ENCODE measurements at places on chromosomes 1 and 21.

GRCh38 chr1:99115231-99115630 is 110.6 kb upstream of the PLPPR5 start:
- no peak for DNase-seq

DNA sequence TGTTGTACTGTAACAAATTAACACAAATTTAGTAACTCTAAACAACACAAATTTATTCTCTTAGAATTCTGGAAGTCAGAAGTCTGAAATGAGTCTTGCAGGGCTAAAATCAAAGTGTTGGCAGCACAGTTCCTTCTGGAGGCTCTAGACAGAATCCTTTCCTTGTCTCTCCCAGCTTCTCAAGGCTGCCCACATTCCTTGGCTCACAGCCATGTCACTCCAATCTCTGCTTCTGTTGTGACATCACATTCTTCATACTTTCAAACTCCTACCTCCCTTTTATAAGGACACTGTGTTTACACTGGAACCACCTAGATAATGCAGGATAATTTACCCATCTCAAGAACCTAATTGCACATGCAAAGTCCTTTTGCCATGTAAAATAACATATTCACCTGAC is 225.0 kb upstream of the PRMT6 start:
- DNase-seq, result no peak

DNA sequence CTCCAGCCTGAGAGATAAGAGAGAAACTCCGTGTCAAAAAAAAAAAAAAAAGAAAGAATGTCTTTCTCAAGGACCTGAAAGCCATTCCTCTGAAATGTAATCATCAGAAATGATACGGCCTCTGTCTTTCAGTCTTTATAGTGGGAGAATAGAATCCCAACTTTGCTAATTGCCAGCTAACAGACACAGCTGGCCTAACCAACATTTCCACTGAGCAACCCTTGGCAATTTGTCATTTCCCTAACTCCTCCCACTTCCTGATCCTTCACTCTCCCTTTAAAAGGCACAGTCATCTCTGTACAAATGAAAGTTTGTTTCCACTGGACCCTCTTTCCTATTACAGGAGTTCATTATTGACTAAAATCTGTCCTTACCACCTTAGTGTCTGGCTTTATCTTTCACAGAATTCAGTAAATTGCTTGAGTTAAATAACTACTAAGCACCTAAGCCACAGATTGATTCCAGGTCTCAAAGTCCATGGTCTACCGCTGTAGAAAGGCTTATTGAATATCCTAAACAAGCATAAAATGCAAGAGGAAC is 4.3 kb upstream of the CBR1 start:
- peak; percentile 21 for DNase-seq

GRCh38 chr1:90911353-90911752 is 110.5 kb downstream of the ZNF644 start:
- no peak for DNase-seq

GRCh38 chr1:167728818-167729410 is 7.1 kb downstream of the MPZL1 start:
- no peak for DNase-seq

DNA sequence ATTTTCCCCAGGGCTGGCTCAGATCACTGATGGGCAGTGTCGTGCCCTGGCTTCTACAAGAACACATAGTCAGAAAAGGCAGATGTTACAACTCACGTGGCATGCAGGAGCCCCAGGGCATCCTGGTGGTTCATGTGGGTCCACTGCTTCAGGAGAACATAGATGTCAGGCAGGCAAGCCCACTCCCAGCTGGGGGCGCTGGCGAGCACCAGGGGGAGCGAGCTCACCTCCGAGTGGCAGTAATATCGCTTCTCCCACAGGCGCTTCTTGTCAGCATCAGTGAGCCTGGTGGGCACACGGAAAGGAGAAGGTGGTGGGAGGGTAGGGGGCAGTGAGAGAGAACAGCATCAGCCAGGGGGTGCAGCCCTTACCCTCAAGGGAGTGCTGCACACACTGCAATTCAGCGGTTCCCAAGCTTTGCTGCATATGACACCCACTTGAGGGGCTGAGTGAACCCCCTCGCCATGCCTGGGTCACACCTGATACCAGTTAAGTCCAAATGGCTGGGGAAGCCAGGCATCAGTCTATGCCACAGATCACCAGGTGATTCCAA is 34.3 kb upstream of the PPP1R15B start:
- peak; percentile 39 for DNase-seq

DNA sequence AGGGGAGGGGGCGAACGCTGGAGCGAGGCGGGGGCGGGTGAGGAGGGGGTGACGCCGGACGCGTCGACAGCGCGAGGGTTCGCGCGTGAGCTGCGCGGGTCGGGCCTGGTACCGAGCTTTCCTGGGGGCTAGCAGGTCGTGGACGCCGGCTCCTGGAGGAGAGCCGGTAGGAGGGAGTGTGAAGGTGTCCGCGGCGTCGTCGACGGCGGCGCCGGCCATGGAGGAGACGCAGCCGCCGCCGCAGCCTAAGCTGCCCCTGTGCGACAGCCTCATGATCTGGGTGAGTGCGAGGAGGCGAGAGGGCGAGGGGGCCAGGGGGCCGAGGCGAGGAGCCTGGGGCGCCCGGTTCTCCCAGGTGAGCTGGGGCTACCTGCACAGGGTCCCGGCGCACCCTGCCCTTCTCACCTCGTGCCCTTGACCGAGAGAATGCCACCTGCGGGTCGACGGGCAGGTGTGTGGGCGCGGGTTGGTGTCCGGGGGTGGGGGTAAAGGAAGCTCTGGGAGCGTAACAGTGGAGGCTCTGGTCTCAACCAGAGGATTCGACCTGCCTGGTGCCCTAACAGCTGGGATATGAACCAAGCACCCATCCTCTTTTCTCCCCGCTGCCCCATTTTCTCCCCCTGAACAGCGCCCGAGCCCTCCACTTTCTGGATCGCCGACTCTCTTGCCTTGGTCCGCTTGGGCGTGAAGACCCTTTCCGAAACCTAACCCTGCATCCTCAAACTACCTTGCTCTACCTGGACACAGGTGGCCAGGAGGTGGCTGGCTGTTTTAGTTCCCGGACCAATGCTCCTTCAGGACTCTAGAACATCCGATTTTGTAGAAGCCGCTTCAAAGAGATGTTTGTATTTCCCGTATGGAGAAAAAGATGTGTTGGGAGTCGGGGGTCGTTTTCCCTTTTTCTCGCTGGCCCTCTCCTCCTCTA is at the start of gene HOOK1:
Gene HOOK1 (plus strand): TSS at position 49 of the 925 bp plus-strand sequence. CDS start 169 bp downstream, at position 218.
- no peak for DNase-seq

GRCh38 chr1:93738926-93739325 is 57.3 kb upstream of the BCAR3 start:
- DNase-seq, result no peak

- no peak for DNase-seq
These were observed 85.3 kb downstream of the NPHP4 start for GRCh38 chr1:5906966-5907365.

- no peak for DNase-seq
These were observed 82.4 kb downstream of the KIF14 start for GRCh38 chr1:200538179-200538578.

GRCh38 chr1:201511941-201512539 is 5.1 kb upstream of the CSRP1 start:
- no peak for DNase-seq

GRCh38 chr1:73310797-73311381 is 887.1 kb downstream of the LRRIQ3 start:
- no peak for DNase-seq

DNA sequence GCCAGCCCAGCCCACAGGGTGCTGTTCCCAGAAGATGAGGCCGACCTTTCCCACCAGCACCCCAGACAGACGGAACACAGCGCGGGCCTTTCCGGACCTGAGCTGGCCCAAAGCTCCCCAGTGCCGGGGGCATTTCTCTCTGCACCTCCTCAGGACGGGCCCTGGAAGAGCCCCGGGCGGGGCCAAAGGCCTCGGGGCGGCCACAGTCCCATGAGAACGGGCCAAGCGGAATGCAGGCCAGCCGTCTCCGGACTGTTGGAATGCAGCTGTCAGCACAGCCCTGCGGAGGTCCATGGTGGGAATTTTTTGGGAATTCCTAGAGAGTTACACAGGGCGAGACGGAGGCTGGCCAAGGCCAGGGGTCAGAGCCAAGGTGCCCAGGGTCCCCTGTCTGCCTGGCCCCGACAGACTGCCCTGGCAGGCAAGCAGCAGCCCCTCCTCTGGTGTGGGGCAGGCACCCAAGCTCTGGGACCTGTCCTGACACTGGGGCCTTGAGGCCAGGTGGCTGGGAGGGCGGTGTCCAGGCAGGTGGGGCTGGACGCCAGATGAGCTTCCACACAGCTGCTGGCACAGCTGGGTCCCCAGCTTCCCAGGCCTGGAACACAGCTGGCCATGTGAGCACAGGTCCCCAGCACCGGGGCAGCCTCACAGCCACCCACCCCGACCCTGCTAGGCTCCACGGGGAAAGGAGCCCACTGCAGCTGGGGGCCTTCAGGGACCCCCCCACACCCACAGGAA is 63.0 kb downstream of the MEGF6 start:
- DNase-seq, result peak; percentile 67

DNA sequence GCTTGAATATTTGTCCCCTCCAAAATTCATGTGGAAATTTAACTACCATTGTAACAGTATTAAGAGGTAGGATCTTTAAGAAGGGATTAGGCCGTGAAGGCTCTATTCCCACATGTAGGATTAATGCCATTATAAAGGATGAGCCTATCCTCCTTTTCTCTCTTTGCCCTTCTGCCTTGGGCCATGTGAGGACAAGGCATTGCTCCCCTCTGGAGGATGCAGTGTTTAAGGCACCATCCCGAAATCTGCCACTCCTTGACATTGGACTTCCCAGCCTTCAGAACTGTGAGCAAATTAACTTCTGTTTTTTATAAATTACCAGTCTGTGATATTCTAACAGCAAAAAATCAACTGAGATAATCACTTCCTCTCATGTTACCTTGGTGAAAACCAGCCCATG is 124.4 kb downstream of the TOMM20 start:
- DNase-seq, result no peak

- DNase-seq, result no peak
These were observed 90.0 kb downstream of the VWA5B1 start for GRCh38 chr1:20380616-20381035.

- DNase-seq, result no peak
These were observed 30.4 kb downstream of the ATP2B4 start for GRCh38 chr1:203656796-203657747.

GRCh38 chr1:46223472-46223943 is 20.4 kb downstream of the LURAP1 start:
- peak; percentile 70 for DNase-seq

GRCh38 chr1:241081473-241081872 is 275.5 kb downstream of the RGS7 start:
- peak; percentile 37 for DNase-seq

GRCh38 chr1:40641601-40642242 is 23.8 kb downstream of the RIMS3 start:
- DNase-seq, result no peak

DNA sequence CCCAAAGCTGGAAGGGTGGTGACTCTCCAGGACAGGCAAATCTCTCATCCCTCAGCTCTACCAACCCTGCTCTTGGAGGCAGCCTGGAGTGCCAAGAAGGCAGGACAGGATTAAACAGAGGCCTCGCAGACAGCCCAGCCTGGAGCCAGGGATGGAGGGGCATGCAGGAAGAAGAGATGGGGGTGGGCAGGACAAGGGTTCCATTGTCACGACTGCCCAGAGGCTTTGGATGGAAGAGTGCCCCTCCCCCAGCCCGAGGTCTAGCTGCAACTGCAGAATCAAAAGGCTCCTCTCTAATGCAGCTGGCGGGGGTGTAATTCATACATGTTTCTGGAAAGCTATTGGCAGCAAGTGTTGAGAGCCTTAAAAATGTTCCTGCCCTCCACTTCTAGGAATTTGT is 8.8 kb downstream of the RAB7B start:
- DNase-seq, result no peak

DNA sequence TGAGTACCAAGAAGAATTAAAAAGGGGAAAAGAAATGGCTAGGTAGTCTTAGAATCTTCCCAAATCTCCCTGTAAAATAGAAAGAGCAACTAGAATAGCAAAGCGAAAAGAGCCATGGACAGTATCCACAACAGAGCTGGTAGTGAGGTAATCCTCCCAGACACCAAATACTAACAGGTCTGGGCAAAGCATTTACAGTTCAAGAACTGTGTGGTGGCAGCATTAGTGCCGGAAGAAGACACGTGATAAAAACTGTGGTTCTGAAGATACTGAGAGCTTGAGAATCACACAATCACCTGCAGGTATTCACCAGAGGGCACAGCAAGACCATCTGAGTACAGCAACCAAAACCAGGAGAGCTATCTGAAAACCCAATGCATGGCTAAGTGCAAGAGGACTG is 31.8 kb upstream of the OLIG2 start:
- no peak for DNase-seq

GRCh38 chr1:202162047-202162417 is 1.6 kb upstream of the PTPN7 start:
- no peak for DNase-seq

- DNase-seq, result peak; percentile 38
These were observed 2.2 kb downstream of the ELOA start for GRCh38 chr1:23745515-23745914.

- DNase-seq, result no peak
These were observed 31.4 kb downstream of the POFUT2 start for GRCh38 chr21:45256021-45256911.

DNA sequence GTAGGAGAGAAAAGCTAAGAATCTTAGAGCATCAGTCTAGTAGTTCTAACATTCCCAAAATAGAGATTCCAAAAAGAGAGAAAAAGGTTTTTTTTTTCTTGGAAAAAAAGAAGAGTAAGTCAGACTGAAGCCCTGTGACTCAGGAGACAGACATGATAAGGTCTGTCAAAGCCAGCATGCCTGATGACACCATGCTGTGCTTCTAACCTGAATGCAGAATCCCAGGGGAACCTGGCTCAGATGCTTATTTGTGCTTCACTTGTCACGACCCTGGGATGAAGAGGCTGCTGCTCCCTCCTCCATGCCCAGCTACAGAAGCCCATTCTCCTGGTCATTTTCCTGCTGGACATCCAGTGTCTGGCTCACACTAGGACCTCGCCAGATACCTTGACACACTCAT is 44.3 kb downstream of the ERICH3 start:
- no peak for DNase-seq

DNA sequence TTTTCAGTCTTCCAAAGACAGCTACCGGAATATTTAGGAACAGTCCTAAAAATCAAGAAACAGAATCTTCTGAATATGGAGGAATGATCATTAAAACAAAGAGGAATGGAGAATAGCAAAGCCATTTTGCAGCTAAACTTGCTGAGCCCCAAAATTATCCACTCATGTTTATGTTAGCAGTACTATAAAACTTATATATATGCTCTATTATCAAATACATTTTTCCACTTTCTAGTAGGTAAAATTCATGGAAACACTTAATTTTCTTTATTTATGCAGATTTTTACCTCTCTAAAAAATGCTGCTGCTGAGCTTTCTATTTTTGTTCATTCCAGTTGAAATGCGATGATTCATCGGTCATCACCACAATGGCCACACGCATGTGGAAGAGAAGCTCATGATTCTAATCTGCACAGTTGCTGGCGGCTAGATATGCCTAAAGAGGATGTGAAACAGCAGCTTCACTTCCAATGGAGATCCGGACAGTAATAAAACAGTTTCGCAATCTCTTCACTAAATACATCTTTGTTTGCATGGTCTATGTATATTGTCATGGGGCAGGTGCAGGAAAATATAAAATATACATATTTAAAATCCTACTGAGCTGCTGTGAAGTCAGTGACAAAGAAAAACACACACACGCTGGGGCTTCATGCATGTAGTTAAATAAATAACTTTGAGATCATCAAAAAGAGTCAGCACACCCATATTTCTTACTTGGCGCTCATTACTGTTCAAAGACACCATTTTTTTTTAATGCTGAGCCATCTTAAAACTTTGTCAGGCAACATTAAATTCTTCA is 292.2 kb downstream of the SMYD3 start:
- DNase-seq, result peak; percentile 76

- no peak for DNase-seq
These were observed 189.6 kb downstream of the KAZN start for GRCh38 chr1:14788080-14788479.

- DNase-seq, result no peak
These were observed 22.9 kb upstream of the SLC44A3 start for GRCh38 chr1:94797291-94797690.
